Stimulated activated naive CD4-positive, alpha-beta T cell (primary cell): ENCODE measurements at places on chromosomes 1 and 21.

- DNase-seq = no peak
Measured at GRCh38 chr1:233759665-233760064, 144.8 kb upstream of the SLC35F3 start.

DNA sequence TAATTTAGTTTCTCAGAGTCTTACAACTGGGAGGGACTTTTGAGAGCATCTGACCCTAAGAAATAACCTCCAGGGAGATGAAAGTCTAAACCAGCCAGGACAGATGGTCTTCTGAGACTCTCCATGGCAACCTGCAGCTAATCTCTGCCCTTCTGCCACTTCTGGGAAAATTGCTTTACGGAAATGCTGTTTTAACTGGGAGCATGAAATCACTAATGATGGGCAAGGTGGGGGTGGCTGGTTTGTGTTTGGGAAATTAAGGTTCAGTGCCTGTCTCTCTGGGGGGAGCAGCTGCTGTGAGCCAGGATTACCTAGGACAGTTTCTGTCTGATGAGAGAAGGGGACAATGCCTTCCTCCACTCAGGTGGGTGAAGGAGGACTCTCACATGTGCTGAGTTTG is 33.2 kb downstream of the ROR1 start:
- no peak for DNase-seq

GRCh38 chr1:48777219-48777895 is 666 bp upstream of the BEND5 start:
- no peak for DNase-seq

- no peak for DNase-seq
Measured at GRCh38 chr1:168129933-168130332, 6.8 kb downstream of the GPR161 start.

DNA sequence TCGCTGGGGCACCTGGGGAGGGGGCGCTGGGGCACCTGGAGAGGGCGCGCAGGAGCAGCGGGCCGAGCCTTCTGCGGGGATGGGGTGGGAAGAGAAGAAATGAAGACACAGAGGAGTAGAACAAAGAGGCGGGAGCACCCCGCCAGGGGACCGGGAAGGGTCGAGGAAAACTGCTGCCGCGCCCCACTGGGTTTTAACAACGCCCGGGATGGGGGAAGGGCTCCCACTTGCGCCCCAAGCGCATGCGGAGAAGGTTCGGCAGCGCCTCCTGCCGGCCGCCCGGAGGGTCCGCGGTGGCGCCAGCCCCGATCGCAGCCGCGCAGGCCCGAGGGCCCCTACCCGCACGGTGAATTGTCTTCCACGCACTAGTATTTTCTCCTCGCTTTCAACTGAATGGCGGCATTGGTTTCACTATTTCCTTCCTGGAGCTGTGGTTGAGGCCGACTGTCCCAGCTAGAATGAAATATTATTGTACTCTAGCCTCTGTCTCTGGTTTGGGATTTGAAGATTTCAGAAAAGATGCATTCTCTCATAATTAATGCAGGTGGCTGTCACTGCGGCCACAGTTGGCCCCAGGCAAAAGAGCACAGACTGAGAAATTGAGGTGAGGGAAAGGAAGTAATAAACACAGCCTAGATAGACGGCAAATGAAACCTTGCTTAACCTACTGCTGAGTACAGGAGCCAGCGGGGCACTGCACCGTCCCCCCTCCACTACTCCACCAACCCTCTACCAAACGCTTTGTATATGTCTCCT is 57.3 kb downstream of the MAB21L3 start:
- DNase-seq = peak; percentile 72

GRCh38 chr1:165327538-165327937 is 29.0 kb downstream of the LMX1A start:
- no peak for DNase-seq

- DNase-seq = no peak
Measured at GRCh38 chr1:85611425-85611824, 30.9 kb downstream of the CCN1 start.

DNA sequence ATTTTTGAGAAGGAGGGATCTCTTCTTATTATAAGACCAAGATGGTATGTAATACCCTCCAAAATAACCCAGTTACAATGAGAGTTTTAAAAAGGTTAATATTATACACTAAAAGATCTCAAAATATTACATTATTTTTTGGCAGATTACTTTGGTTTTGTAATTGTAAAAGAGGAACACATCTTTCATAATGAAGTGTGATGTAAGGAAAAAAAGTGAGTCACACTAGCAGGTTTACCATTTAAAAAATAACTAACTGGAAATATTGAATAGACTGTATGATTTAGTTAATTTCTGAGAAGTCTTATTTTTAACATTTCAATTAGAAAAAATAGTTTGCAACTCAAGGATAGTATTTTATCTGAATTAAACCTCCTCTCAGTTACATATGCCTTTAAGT is 1.1 kb downstream of the F5 start:
- no peak for DNase-seq

DNA sequence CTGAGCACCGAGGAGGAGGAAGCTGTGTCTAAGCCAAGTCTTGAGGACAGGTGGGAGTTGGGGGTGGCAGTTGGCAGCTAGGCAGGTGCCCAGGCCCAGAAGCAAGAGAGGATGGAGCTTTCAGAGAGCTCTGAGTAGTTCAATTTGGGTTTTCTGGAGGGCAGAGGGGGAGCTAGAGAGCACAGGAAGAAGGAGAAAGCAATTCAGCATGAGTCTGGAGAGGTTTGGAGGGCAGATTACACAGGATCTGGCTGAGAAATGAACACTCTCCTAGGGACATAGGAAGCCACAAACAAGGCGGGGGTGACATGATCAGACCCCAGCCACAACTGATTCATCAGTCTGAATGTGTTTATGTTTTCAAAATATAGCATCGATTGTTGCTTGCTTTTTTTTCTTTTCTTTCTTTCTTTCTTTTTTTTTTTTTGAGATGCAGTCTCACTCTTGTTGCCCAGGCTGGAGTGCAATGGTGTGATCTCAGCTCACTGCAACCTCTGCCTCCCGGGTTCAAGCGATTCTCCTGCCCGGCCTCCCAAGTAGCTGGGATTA is 23.8 kb downstream of the PTPRF start:
- no peak for DNase-seq

DNA sequence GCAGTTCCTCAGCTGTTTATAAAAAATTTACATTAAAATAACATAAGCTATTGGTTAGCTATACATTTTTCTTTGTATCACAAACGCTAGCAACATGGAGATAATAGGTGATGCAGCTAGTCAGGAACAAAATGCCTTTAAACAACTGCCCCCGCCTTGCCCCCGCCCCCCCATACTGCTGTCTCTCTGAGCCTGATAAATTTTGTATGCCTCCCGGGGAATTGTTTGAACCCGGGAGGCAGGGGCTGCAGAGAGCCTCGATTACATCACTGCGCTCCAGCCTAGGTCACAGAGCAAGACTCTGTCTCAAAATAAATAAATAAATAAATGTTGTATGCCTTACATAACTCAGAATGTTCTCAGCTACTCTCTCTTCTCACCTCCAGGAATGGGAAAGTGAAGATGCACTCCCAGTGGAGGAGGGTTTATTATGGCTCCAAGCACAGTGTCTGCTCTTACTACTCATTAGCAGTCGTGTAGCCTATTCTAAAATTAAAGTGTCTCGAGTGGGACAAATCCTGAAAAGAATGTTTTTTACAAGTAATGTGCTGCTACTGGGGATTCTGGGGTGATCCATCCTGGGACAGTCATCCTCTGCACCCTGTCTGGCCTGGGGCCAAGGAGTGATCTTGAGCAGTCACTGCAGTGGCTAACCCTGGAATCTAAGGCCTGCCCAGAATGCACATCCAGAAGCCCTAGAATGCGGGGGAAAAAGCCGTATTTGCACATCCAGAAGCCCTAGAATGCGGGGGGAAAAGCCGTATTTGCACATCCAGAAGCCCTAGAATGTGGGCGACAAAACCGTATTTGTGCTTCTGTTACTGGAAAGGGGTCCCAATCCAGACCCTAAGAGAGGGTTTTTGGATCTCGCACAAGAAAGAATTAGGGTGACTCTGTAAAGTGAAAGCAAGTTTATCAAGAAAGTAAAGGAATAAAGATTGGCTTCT is 39.4 kb upstream of the ZNF496 start:
- DNase-seq = peak; percentile 2

DNA sequence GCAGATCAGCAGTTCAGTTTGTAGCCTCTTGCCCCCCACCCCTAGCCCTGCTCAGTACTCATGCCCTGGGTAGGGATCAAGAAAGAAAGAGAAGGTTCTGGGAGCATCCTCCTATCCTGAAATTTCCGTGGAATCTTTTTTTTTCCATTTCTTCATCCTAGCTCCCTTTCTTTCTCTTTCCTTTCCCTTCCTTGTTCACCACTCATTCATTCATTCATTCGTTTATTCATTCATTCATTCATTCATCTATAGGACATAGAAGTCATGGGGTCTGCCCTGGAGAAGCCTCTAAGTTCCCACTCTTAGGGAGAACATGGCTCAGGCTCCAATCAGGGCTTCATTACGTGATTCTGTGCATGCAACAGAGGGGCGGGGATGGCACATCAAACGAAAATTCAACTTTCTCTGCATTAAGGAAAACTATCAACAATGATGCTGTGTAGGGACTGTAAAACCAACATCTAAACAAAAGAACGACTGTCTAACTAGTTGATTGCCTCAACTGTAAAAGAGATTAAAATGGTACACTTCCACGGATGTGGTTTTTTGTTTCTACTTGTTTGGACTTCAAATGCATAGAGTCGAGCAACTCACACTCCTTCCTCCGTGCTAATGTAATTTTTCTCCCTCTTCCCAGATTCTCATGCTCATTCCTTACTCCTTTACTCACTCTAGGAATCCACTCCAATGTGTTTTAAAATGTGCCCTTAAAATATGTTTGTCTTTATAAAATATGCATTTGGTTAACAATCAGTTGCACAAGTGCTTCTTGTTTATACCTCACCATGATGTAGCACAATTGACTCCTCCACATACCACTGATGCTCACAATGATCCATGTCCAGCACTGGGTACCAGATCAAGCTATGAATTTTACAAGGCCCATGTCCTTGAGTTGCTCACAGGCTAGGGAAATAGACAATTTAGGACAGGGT is 101.2 kb upstream of the SLC2A1 start:
- DNase-seq = no peak

GRCh38 chr1:2330519-2331199 is 60.7 kb downstream of the MORN1 start:
- DNase-seq = no peak

GRCh38 chr21:26845066-26845758 is at the start of gene ADAMTS1:
TSS of gene ADAMTS1 (minus strand) at chr21:26845409. CDS start at chr21:26844954, 455 bp downstream.
- DNase-seq = no peak

- DNase-seq = no peak
Measured at GRCh38 chr1:112141923-112142322, 152.5 kb upstream of the KCND3 start.

GRCh38 chr1:12121212-12122003 is 45.4 kb upstream of the TNFRSF1B start:
- no peak for DNase-seq

DNA sequence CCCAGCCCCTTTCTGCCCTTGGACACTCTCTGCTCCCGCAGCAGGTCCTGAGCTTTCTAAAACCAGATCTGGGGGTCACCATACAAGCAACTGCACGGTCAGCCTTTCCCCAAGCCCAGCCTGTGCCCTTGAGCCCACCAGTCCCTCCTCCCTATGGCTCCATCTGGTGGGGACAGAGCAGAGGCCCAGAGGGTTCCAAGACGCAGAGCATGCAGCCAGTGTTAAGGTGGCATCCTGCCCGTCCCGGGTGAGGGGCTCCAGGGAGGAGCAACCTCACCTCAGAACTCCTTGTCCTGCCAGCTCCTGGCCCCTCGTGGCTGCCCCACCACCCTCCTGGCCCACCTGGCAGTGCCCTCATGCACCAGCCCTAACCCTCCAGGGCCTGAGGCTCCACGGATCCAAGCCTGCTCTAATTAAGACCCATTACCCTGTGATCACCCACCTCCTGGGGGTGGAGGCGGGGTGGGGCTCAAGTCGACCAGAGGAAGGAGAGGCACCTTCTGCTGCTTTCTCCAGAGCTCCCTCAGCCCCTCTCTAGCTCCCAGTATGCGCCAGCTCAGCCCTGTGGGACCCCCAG is 8.5 kb downstream of the CHD5 start:
- DNase-seq = no peak

DNA sequence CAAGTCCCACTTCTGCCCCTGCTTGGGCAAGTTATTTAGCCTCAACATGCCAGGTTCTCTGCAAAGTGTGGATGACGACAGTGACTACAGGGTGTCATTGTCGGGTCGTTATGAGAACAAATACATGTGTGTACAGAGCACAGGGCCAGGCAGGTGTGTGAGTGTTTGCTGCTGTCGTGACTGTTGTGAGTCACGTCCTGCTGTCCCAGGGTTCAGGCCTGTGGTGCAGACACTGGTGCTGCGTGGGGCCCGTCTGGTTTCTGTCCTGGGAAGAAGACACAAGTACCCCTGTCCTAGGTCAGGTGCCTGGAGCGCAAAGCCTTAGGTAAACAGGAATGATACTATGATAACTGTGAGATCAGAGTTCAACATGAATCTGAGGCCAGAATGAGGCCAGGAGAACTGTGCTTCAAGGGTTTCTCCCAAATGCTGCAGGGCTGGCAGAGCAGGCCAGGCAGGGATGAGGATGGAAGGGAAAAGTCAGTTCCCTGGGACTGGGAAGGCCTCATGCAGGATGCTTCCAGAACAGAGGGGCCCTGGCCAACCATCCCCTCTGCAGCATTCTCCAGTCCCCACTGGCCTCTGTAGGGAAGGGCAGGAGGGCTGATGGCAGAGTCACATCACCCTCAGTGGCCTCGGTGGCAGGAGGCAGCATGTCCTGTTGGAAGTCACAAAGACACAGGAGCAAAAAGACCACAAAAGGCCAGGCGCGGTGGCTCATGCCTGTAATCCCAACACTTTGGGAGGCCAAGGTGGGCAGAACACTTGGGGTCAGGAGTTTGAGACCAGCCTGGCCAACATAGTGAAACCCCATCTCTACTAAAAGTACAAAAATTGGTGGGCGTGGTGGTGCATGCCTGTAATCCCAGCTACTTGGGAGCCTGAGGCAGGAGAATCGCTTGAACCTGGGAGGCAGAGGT is 15.7 kb downstream of the GPR157 start:
- no peak for DNase-seq
